ENCODE measurements at places on chromosomes 16 and 17.

DNA sequence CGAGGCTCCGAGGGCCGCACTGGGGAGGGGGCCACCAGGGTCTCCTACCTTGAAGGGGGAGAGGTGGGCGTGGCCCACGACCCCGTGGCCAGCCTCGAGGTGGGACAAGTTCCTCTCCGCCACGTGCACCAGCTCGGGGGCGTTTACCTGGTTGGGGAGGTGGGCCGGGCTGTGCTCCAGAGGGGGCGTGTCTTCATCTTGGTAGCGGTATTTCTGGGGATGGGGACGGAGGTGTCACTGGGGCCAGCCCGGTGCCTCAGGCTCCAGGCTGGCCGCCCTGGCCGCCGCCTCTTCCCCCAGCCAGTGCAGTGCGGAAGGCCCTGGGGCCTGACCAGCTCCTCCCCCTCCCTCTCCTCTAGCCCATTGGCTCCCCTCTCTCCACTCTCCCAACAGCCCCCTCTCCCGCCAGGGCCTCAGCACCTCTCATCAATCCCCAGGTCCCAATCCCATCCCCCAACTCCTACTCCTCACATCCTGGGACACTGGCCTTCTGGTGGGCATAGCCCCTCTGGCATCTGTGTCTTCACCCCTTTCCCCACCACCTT, 11.5 kb downstream of the DLG4 start:
- H3K27me3 ChIP-seq, result no peaks in the 10 kb centered on the region
- no peak overlapping the region for H3K4me3 ChIP-seq
- peaks cover 20% of the 10 kb centered on the region for H3K4me1 ChIP-seq
- DNase-seq, result peak; percentile 88

DNA sequence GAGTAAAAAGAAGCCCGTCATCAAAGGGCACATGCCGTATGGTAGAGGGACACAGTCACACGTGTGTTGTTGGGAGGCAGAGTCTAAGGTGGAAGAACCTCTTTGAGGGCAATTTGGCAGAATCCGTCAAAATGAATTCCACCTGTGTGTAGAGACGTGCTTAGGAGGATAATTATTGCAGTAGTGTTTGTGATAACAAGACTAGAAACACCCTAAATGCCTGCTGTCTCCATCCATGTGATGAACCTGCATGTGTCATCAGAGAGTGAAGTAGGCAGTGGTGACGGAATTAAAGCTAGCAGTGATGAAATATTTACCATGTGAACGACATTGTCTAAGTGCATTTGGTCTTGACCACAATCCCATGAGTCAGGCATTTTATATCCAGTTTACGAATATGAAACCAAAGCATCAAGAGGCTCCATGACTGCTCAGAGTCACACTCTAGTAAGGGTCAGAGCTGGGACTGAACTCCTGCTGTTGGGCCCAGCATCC, 61.3 kb upstream of the ADORA2B start:
- H3K27ac ChIP-seq, result no peak overlapping the region
- no peak for DNase-seq
- H3K4me3 ChIP-seq, result no peak overlapping the region
- H3K4me1 ChIP-seq, result no peaks in the 10 kb centered on the region
- no peaks in the 10 kb centered on the region for H3K27me3 ChIP-seq

DNA sequence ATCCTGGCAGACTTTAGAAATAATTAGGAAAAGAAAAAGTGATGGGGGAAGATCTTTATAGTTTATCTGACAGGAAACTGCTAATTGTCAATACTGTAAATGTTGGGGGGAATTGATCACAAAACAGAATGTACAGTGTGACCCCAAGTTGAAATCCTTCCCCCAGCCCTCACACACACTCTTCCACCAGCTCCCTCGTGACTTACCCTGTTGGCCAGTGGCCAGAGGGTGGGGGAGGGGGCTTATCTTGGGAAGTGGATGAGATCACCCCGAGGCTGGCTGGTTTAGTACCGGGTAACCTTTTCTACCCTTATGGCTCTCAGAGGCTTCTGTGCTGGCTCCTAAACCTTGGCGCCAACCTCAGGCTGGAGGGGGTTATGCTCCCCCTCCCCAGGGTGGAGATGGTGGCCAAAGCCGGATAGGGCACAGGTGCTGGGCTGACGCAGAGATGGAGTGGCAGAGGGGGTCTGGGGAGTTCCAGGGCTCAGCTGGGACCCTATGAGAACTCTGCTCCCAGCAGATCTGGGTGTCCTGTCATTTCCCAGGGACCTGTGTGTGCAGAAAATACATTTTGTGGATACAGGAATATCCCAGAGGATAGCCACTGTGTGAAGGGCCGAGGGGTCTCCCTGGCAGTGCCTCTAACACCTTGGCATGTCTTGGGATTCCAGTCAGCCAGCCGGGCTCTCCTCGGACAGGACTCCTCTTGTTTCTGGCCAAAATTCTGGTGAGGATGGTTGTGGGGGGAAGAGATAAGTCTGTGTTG, 18.6 kb downstream of the CDH16 start:
- no peaks in the 10 kb centered on the region for H3K36me3 ChIP-seq
- H3K4me1 ChIP-seq, result no peaks in the 10 kb centered on the region
- no peaks in the 10 kb centered on the region for H3K27me3 ChIP-seq
- DNase-seq, result peak; percentile 85
- H3K4me3 ChIP-seq, result no peak overlapping the region

- no peak for DNase-seq
- no peaks in the 10 kb centered on the region for H3K4me1 ChIP-seq
- no peak overlapping the region for H3K27ac ChIP-seq
- H3K27me3 ChIP-seq, result no peaks in the 10 kb centered on the region
These were observed 114.0 kb upstream of the ZFHX3 start for GRCh38 chr16:73161977-73162376.

DNA sequence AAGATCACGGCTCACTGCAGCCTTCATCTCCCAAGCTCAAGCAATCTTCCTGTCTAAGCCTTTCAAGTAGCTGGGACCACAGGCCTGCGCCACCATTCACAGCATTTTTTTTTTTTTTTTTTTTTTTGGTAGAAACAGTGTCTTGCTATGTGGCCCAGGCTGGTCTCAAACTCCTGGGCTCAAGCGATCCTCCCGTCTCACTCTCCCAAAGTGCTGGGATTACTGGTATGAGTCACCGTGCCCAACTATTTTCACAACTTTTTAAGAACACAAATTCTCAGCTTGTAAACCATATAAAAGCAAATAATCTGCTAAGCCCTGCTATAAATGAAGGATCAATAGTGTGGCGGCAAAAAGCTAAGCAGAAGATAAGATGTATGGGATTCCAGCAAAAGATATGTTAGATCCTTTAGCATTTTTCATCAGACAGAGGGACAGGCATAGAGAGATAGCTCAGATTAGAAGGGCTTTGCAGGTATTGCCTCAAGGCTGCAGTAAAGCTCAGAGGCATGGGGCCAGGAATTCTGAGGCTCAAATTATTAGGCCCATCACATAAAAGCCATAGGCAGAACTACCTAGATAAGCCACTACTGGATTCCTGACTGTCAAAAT, 55.1 kb downstream of the EMP2 start:
- H3K36me3 ChIP-seq, result no peaks in the 10 kb centered on the region
- no peaks in the 10 kb centered on the region for H3K27me3 ChIP-seq
- H3K27ac ChIP-seq, result no peak overlapping the region

- no peak overlapping the region for H3K4me3 ChIP-seq
- no peaks in the 10 kb centered on the region for H3K36me3 ChIP-seq
- H3K4me1 ChIP-seq, result peaks cover 3% of the 10 kb centered on the region
- H3K27me3 ChIP-seq, result no peaks in the 10 kb centered on the region
These were observed 12.4 kb downstream of the TAC4 start for GRCh38 chr17:49835472-49835871.

DNA sequence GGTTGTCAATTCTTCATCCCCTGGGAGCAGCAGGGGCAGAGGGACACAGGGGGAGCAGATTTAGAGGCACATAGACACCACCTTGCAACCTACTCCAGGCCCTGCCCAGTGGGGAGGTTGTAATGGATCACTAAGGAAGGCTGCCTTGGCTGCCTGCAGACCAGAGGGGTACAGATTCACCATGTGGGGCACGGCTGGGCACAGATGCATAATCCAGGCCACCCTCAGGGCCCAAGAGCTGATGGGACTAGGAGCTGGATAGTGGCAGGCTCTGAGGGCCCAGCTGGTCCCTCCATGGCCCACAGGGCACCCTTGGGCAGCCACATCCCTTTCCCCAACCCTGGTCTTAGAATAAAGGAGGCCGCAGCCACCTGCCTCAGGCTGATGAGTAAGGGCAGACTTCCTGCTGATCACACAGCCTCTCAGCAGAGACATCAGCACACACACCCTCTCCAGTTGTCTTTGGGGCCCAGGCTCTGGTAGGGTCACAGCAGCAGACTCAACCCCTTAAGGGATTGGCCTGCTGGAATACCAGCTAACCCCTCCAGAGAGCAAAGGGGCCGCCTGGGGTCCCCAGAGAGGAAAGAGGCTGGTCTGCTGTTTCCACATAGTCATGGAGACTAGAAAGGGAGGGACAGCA, 224.9 kb downstream of the GSG1L start:
- no peak for DNase-seq
- no peak overlapping the region for H3K27ac ChIP-seq
- no peaks in the 10 kb centered on the region for H3K36me3 ChIP-seq
- no peaks in the 10 kb centered on the region for H3K27me3 ChIP-seq
- H3K4me1 ChIP-seq, result no peaks in the 10 kb centered on the region
- H3K4me3 ChIP-seq, result no peak overlapping the region

- H3K27me3 ChIP-seq, result no peaks in the 10 kb centered on the region
- DNase-seq, result no peak
- H3K4me3 ChIP-seq, result no peak overlapping the region
- H3K4me1 ChIP-seq, result no peaks in the 10 kb centered on the region
These were observed 3.8 kb upstream of the SNX20 start for GRCh38 chr16:50684823-50685461.

DNA sequence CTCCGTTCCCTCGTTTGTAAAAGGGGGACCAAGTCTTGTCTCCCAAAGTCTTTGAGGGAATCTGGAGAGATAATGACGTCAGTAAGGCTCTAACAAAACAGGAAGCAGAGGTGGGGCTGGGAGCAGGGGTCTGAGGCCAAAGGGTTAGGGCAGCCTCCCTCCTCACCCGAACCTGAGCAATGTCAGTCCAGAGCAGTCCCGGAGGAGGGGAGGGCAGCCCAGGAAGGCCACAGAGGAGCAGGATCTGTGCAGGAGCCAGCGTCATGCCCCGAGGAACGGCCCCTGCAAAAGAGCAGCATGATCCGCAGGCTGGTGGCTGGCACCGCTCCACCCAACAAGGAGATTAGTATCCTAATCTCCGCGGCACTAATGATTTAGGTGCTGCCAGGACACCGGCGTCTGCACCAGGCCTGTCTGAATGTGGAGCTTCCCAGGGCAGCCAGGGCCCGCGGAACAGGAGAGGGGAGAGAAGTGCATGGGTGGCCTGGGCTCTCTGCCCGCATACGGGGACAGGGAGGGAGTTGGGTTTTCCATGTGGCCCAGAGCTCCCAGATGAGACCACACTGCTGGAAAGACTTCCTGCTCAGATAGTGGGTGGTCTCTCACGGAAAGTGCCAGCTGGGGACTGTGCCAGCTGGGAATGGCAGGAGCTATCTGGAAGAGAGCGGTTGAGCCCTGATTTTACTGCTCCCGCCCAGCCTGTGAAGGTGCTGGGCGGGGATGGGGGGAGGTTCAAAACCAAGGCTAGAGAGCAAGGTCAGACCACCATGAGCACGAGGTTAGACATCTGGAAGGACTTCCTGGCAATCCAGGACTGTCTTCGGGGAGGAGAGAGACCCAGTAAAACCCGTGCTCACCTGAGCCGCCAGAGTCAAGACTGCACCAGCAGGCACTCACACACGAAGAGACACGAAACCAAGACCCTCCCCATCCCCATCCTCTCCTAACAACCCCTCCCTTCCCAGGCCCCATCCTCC, 11.0 kb upstream of the KRT17 start:
- no peaks in the 10 kb centered on the region for H3K36me3 ChIP-seq
